ENCODE measurements at places on chromosomes 7 and 10. TPM values are rescaled to one million over a fixed set of nuclear protein-coding genes. Genes with fewer than 3 reads are reported as not detected.
A peak's percentile ranks its signal among the peaks of the same experiment; 100 is the strongest.

The BRAF gene
- 5.6 TPM for polyA plus RNA-seq

The MYOZ1 gene
- polyA plus RNA-seq = not detected

The SLC18A3 gene
- not detected for polyA plus RNA-seq

The TFR2 gene
- polyA plus RNA-seq = not detected

The DYDC2 gene
- not detected for polyA plus RNA-seq

The SEMA4G gene
- polyA plus RNA-seq = not detected

The CH25H gene
- polyA plus RNA-seq = 1.2 TPM

The BCL7B gene
- polyA plus RNA-seq = 68.7 TPM

The ADARB2 gene
- not detected for polyA plus RNA-seq

The CALHM1 gene
- polyA plus RNA-seq = not detected

The ELN gene
- polyA plus RNA-seq = not detected

The DENND2A gene
- polyA plus RNA-seq = not detected

The PSD gene
- 0.11 TPM for polyA plus RNA-seq

The TRRAP gene
- 0.67 TPM for polyA plus RNA-seq

GRCh38 chr7:29342761-29343160 lies 148.2 kb downstream of the CHN2 start:
- no peak overlapping the region for H3K4me3 ChIP-seq
- H3K27ac ChIP-seq = no peak overlapping the region
- no peak for DNase-seq
- H3K4me1 ChIP-seq = peaks cover 14% of the 10 kb centered on the region
- no peaks in the 10 kb centered on the region for H3K36me3 ChIP-seq
- no peaks in the 10 kb centered on the region for H3K27me3 ChIP-seq

GRCh38 chr10:127977357-127978009 lies 70.6 kb downstream of the PTPRE start:
- no peak overlapping the region for H3K4me3 ChIP-seq
- DNase-seq = peak; percentile 93
- peaks cover 66% of the 10 kb centered on the region for H3K4me1 ChIP-seq
- no peaks in the 10 kb centered on the region for H3K27me3 ChIP-seq
- peak overlapping the region; percentile 7 for H3K27ac ChIP-seq
- H3K36me3 ChIP-seq = no peaks in the 10 kb centered on the region

DNA sequence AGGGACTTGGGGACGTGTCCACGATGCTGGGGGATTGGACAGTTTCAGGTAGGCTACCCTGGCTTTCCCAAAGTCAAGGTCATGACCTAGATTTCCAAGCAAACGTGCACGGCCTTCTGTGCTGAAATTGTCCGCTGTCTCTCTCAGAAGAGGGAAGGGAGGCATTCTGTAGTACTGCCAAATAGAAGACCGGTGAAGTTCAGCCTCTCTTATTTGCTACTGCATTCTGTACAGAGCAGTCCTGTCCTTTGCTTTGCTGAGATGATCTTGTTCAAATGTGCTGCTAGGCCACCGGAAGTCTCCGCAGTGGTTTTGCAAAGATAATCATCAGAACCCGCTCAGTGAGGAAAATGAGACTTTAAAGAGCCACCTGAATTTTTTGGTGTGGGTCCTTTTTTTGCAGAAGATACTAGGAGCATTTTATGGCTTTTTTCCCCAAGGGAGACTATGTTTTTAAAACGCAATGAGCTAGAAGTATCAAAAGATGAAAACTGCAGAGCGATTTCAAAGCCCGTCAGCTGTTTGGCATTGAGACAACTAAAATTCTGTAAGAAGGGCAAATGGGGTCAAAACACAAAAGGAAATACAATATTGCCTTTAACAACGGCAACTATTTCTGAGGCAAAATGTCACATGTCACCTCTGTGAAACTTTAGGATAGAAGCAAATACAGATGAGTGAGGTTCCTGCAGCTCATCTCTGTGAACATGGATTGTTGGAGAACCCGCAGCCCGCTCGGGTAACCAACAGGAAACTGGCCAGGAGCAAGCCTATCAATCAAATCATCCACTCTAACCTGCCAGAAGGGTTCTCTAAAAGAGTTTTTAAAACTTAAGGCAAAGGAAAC lies 1.3 kb upstream of the NMT2 start:
- no peak overlapping the region for H3K27ac ChIP-seq
- no peaks in the 10 kb centered on the region for H3K36me3 ChIP-seq
- peaks cover 22% of the 10 kb centered on the region for H3K4me1 ChIP-seq
- no peak overlapping the region for H3K4me3 ChIP-seq
- DNase-seq = no peak

- H3K4me1 ChIP-seq = no peaks in the 10 kb centered on the region
- H3K27me3 ChIP-seq = no peaks in the 10 kb centered on the region
- no peak overlapping the region for H3K4me3 ChIP-seq
- peaks cover 80% of the 10 kb centered on the region for H3K36me3 ChIP-seq
- no peak for DNase-seq
Measured at GRCh38 chr7:47422611-47423010, 159.3 kb downstream of the TNS3 start.

DNA sequence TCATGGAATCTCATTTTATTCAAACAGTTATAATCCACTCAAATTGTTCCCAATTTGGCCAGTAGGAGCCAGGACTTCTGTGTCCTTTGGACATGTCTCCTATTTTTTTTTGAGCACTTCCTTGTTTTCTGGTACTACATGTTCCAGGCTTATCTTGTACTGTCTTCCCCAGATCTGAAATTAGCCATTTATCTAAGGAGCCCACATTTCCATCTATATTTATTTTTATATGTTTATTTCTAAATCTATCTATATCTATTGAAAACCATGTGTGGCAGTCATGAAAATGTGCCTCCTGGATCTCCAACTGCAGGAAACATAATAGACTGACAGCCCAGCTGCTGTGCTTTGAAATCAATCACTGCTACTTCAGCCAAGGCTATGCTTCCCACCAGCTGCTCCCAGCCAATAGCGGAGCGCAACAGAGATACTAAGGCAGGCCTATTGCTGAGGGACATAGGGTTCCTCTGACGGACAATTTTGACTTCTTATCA lies 147.1 kb downstream of the LRRC4 start:
- DNase-seq = no peak
- H3K4me1 ChIP-seq = no peaks in the 10 kb centered on the region
- no peaks in the 10 kb centered on the region for H3K27me3 ChIP-seq
- no peak overlapping the region for H3K4me3 ChIP-seq

GRCh38 chr7:105719395-105719794 lies 138.1 kb upstream of the EFCAB10 start:
- peaks cover 15% of the 10 kb centered on the region for H3K4me1 ChIP-seq
- H3K4me3 ChIP-seq = no peak overlapping the region
- H3K36me3 ChIP-seq = no peaks in the 10 kb centered on the region
- H3K27ac ChIP-seq = no peak overlapping the region
- no peak for DNase-seq
- H3K27me3 ChIP-seq = no peaks in the 10 kb centered on the region

DNA sequence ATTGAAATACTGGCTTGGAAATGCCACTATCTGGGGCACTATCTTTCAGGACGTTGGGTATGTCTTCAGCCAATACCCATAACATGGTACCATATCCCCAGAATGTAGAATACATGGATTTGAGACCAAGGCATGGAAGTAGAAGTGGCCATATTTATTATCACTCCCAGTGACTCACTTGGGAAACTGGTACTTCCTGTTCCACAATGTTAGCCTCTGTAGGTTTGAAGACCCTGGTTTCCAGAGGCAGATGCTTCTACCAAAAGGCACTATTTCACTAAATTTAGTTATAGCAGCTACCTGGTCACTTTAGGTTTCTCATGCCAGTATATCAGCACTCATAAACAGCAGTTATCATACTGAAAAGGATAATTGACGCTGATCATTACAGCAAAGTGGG lies 184.2 kb downstream of the CCDC71L start:
- no peaks in the 10 kb centered on the region for H3K4me1 ChIP-seq
- no peak overlapping the region for H3K4me3 ChIP-seq
- H3K27ac ChIP-seq = no peak overlapping the region
- no peaks in the 10 kb centered on the region for H3K36me3 ChIP-seq
- DNase-seq = no peak

GRCh38 chr10:47257396-47258120 lies 42.4 kb upstream of the GDF10 start:
- H3K36me3 ChIP-seq = no peaks in the 10 kb centered on the region
- peak; percentile 78 for DNase-seq
- H3K4me1 ChIP-seq = peaks cover 78% of the 10 kb centered on the region
- H3K27me3 ChIP-seq = no peaks in the 10 kb centered on the region
- no peak overlapping the region for H3K4me3 ChIP-seq

- H3K27ac ChIP-seq = no peak overlapping the region
- no peaks in the 10 kb centered on the region for H3K27me3 ChIP-seq
- peaks cover 58% of the 10 kb centered on the region for H3K36me3 ChIP-seq
- DNase-seq = no peak
- H3K4me1 ChIP-seq = no peaks in the 10 kb centered on the region
Measured at GRCh38 chr10:12031404-12031803, 11.2 kb downstream of the UPF2 start.

DNA sequence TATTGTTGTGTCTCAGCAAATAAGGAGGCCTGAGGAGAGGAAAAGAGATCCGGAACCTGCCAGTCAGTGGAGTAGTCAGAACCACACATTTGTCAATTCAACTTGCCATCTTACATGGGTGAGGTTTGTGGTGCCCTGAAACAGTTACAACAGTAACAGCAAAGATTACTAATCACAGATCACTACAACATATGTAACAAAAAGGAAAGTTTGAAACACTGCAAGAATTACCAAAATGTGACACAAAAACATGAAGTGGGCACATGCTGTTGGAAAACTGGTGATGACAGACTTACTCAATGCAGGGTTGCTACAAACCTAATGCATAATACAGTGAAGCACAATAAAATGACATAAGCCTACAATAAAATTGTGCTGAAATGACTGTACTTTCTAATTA lies 89.4 kb downstream of the LRRN3 start:
- no peak overlapping the region for H3K27ac ChIP-seq
- DNase-seq = no peak
- H3K4me1 ChIP-seq = no peaks in the 10 kb centered on the region
- no peaks in the 10 kb centered on the region for H3K36me3 ChIP-seq
- no peaks in the 10 kb centered on the region for H3K27me3 ChIP-seq

- no peaks in the 10 kb centered on the region for H3K27me3 ChIP-seq
- no peak overlapping the region for H3K4me3 ChIP-seq
- no peaks in the 10 kb centered on the region for H3K36me3 ChIP-seq
Measured at GRCh38 chr7:538764-539685, 19.4 kb upstream of the PDGFA start.

DNA sequence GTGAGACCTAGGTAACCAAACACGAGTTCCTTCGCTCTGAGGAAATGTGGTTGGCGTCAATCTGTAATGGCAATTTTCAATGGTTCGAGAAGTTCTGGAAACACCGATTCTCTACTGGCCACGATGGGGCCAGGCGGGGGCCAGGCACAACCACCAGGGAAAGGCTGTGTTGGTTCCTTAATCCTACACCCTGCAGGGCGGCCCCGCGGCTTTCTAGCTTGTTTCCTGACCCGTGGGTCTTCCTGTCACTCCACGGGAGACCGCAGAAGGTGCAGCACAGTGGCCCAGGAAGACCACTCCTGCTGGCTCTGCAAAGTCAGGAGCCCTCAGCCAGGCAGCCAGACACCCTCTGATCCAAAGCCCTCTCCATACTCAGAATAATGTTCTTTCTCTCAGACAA lies 113.4 kb downstream of the FGFR2 start:
- H3K27ac ChIP-seq = no peak overlapping the region
- no peaks in the 10 kb centered on the region for H3K36me3 ChIP-seq
- H3K4me1 ChIP-seq = no peaks in the 10 kb centered on the region
- H3K27me3 ChIP-seq = no peaks in the 10 kb centered on the region
- H3K4me3 ChIP-seq = no peak overlapping the region

GRCh38 chr10:52568309-52568708 lies 204.3 kb downstream of the MBL2 start:
- no peaks in the 10 kb centered on the region for H3K36me3 ChIP-seq
- no peak overlapping the region for H3K27ac ChIP-seq
- no peak for DNase-seq
- no peaks in the 10 kb centered on the region for H3K27me3 ChIP-seq
- no peak overlapping the region for H3K4me3 ChIP-seq

DNA sequence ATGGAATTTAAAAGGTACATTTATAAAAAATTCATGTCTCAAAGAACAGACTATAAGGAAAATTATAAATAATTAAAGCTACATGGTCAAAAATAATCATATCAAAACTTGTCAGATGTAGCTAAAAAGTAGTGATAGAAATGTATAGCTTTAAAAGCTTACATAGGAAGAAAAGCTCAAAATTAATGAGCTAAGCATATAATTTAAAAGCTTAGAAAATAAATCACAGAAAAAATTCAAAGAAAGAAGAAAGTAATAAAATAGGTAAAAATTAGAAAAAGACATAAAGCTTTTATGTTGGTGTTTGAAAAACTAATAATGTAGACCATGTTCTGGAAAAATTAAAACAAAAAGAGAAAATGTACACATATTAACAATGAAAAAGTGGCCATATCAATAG lies 5.3 kb downstream of the TCAF1 start:
- no peak overlapping the region for H3K4me3 ChIP-seq
- peaks cover 8% of the 10 kb centered on the region for H3K4me1 ChIP-seq
- no peak overlapping the region for H3K27ac ChIP-seq
- H3K27me3 ChIP-seq = no peaks in the 10 kb centered on the region

- no peaks in the 10 kb centered on the region for H3K27me3 ChIP-seq
- H3K27ac ChIP-seq = no peak overlapping the region
- no peaks in the 10 kb centered on the region for H3K4me1 ChIP-seq
- no peaks in the 10 kb centered on the region for H3K36me3 ChIP-seq
- no peak overlapping the region for H3K4me3 ChIP-seq
- no peak for DNase-seq
Measured at GRCh38 chr10:52250510-52250909, 63.6 kb upstream of the DKK1 start.

DNA sequence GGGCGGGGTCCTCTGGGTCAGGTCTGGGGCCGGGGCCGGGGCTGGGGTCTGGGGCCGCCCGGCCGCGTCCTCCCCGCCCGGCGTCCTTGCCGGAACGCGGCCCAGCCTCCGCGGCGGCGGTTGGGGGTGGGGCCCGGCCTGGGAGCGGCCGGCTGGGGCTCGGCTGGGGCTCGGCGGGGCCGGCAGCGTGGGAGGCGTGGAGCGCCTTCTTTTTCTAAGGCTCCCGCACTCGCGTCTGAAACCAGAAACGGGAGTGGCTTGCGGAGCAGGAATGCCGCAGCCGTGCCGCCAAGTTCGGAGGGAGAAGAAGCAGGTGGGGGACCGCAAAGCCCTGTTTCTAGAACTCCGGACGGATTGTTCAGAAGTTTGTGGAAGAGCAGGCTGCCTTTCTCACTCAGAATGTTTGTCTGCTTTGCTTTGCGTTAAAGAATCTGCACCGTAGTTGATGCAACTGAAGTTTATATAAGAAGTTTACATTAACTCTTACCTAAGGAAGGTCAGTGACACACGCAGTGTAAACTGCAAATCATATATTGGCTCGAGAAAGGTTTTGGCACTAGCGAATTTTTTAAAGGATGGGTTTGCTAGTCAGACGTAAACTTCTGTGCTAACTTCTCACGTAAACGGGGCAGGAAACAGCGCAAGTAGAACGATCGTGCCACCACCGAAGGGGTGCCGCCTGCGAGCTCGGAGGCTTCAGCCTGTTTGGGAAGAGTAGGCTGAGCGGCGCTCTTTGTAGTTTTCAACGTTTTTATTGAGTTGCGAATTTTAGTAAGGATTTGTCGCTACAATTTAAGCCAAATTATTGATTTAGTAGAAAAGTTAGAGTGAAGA lies 729 bp downstream of the DNAJB6 start:
- no peak for DNase-seq
- peaks cover 24% of the 10 kb centered on the region for H3K4me1 ChIP-seq
- H3K4me3 ChIP-seq = peak overlapping the region; percentile 95

- peaks cover 30% of the 10 kb centered on the region for H3K4me1 ChIP-seq
- H3K27me3 ChIP-seq = no peaks in the 10 kb centered on the region
- H3K36me3 ChIP-seq = no peaks in the 10 kb centered on the region
- DNase-seq = no peak
Measured at GRCh38 chr7:44849259-44849884, 1.5 kb upstream of the H2AZ2 start.
